MCF 10A (cell line): ENCODE measurements at places on chromosomes 6 and 20. TPM values are rescaled to one million over a fixed set of nuclear protein-coding genes. Genes with fewer than 3 reads are reported as not detected.
A peak's percentile ranks its signal among the peaks of the same experiment; 100 is the strongest.

The SLC4A11 gene
- total RNA-seq: 4.1 and 5.7 TPM in 2 replicates

The PPP1R14C gene
- total RNA-seq: 32.0 and 38.7 TPM in 2 replicates

The HLA-DMB gene
- not detected in 2 replicates for total RNA-seq

DNA sequence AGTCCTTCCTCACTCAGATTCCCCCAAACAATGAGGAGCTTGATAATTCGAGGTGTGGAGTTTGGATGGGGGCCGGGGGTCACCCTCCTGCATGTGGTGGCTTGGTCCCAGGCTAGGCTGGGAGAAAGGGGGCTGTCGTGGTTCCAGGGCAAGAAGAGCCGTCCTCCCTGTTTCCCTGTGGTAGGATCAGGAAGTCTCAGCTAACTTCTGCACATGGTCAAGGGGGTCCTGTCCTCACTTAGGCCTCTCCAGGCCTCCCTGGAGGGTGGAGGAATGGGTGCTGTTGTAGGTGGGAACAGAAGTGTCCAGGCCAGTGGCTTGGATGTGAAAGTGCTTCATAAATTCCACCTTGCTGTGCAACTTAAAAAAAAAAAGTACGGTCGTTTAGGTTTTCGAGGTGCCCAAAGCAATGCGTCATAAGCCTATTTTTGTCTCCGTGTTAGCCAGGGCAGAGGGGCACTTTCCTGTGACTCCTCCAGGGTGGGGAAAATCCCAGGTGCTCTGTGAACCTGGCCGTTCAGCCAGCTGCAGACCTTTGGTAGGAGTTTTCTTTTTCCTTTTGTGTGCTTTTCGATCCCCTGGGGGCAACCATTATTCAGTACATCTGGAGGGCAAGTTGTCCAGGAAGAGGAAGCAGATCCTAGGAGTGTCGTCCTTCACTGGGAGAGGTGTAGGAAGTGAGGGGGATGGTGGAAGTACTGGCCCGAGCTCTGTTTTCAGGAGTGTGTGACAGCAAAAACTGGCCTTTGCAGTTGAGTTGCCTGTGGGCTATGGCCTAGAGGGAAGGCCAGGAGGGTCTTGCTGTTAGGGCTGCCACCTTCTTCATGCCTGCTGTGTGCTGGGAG lies 9.6 kb downstream of the IGF2R start:
- H3K36me3 ChIP-seq: peaks cover 5% of the 10 kb centered on the region
- DNase-seq: peak; percentile 61
- no peaks in the 10 kb centered on the region for H3K27me3 ChIP-seq
- H3K27ac ChIP-seq: peak overlapping the region; percentile 47
- H3K4me3 ChIP-seq: peak overlapping the region; percentile 17

DNA sequence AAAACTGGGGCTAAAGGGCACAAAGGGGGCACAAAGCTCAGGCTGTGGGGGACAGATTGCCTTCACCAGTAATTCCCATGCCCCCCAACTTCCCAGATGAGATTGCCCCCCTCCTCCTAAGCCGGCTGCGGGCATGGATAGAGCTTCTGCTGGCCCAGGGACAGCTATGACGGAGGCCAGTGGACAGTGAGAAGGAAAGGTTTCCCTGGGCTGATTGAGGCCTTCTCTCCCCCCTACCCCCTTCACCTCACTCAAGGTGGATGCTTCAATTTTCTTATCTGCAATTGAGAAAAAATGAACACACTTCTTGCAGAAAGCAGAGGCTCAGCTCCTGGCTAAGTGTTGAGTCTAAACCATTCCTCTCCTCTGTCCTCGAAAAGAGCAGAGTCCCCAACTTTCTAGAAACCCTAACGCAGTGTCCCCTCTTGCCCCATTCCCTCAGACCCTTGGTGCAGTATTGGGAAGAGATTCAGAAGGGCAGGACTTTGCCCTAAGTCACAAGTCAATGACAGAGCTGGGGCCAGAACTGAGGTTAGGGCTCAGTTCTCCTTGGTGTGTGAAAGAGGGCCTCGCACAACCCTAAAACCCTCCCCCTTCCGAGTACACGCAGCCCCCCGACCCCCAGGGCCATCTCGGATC lies 808 bp downstream of the SDC4 start:
- H3K4me1 ChIP-seq: peaks cover 28% of the 10 kb centered on the region
- no peaks in the 10 kb centered on the region for H3K27me3 ChIP-seq
- H3K27ac ChIP-seq: peak overlapping the region; percentile 93
- H3K36me3 ChIP-seq: no peaks in the 10 kb centered on the region
- H3K4me3 ChIP-seq: peak overlapping the region; percentile 89

The CTCFL gene
- total RNA-seq: not detected in 2 replicates

- peaks cover 98% of the 10 kb centered on the region for H3K27me3 ChIP-seq
- DNase-seq: no peak
- H3K4me3 ChIP-seq: no peak overlapping the region
- no peaks in the 10 kb centered on the region for H3K4me1 ChIP-seq
- H3K36me3 ChIP-seq: no peaks in the 10 kb centered on the region
Measured at GRCh38 chr6:33013608-33014007, 4.2 kb upstream of the HLA-DOA start.

DNA sequence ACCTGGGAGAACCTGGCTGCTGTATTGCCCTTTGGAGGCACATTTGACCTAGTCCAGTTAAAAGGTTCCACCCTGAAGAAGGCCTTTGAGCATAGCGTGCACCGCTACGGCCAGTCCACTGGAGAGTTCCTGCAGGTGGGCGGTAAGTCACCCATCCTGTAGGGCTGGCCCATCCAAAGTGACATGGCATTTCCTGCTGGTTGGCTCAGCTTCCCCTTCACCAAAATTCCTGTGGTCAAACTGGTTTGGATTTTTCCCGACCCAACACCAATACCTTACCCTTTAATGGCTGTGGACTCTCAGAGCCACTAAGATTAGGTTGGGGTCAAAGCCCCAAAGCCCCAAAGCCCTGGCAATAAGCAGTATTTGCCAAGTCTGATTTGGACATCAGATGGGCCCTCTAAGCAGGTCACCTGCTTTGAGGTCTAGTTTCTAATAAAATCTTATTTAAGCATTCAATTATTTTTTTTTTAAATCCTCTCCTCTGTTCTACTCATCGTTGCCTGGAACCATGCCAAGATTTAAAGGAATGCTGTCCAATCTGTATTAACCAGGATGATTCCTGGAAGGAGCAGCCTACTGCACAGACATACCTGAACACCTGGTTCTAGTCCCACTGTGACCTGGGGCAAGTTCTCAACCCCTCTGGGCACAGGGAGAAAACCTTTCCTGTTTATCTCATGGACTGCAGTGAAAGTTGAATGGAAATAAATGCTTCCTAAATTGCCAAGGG lies 40.8 kb downstream of the NT5E start:
- H3K4me3 ChIP-seq: no peak overlapping the region
- H3K4me1 ChIP-seq: peaks cover 23% of the 10 kb centered on the region
- peak; percentile 60 for DNase-seq
- no peaks in the 10 kb centered on the region for H3K27me3 ChIP-seq
- H3K27ac ChIP-seq: no peak overlapping the region

DNA sequence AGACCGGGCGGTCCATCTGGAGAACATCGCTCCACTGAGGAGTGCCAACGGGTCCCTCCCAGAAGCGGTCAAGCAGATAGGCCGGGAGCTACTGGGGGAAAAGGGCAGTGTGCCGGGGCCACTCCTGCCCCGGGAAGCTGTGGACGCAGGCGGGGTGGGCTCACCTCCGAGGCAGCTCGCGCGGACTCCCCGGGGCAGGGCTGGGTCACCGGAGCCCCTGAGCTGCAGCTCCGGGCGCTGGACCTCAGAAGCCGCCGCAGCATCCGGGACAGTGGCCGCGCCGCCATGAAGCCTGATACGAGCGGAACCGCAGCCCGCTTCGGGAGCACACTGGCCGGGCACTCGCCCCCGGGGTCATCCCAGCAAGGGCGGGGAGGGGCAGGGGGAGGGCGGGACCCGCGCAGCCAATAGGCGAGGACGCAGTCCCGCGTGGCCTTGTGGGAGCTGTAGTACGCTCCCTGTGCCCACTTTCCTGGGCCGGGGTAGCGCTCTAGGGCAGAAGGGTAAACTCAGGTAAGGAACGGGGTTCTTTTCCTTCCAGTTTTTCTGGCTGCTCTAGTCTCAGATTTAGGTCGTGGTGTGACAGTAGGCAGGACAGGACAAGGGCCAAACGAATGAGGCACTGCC lies at the start of gene MOCS1:
MOCS1 (minus strand) TSS at position 332 of the 627 bp plus-strand sequence; CDS start at position 287, 45 bp downstream.
- H3K27me3 ChIP-seq: peaks cover 10% of the 10 kb centered on the region
- H3K27ac ChIP-seq: no peak within 1 kb of the TSS
- peak; percentile 67 for DNase-seq
- peaks cover 23% of the 10 kb centered on the region for H3K4me1 ChIP-seq
- peak within 1 kb of the TSS; percentile 74 for H3K4me3 ChIP-seq

GRCh38 chr6:68876792-68877493 lies 241.9 kb downstream of the ADGRB3 start:
- H3K4me1 ChIP-seq: no peaks in the 10 kb centered on the region
- H3K27me3 ChIP-seq: peaks cover 69% of the 10 kb centered on the region
- DNase-seq: peak; percentile 22

The PNLDC1 gene
- not detected in 2 replicates for total RNA-seq

- no peaks in the 10 kb centered on the region for H3K27me3 ChIP-seq
- no peaks in the 10 kb centered on the region for H3K36me3 ChIP-seq
Measured at GRCh38 chr6:155201461-155202226, 62.2 kb upstream of the CLDN20 start.

- peaks cover 64% of the 10 kb centered on the region for H3K36me3 ChIP-seq
- no peak for DNase-seq
- no peak overlapping the region for H3K4me3 ChIP-seq
Measured at GRCh38 chr20:17612992-17613327, 43.1 kb downstream of the DSTN start.
